Myometrial cell (primary cell): ENCODE measurements at places on chromosomes 1 and 21. TPM values are rescaled to one million over a fixed set of nuclear protein-coding genes. Genes with fewer than 3 reads are reported as not detected.

S100B gene
- total RNA-seq: not detected in 2 replicates

SLC30A2 gene
- not detected in 2 replicates for total RNA-seq

F13B gene
- not detected in 2 replicates for total RNA-seq

LMOD1 gene
- total RNA-seq: 9.8 and 11.2 TPM in 2 replicates

TP73 gene
- total RNA-seq: 0.53 TPM in 1 of 2 replicates, not detected in the other

FMOD gene
- total RNA-seq: 1.9 and 3.5 TPM in 2 replicates

OR10J1 gene
- total RNA-seq: not detected in 2 replicates

NTPCR gene
- 43.6 and 47.3 TPM in 2 replicates for total RNA-seq

SLC25A34 gene
- total RNA-seq: not detected in 2 replicates

ZZZ3 gene
- 26.2 and 34.4 TPM in 2 replicates for total RNA-seq

NCF2 gene
- not detected in 2 replicates for total RNA-seq

LDLRAD1 gene
- total RNA-seq: not detected in 2 replicates

DEPDC1 gene
- 22.5 and 24.8 TPM in 2 replicates for total RNA-seq

PIGK gene
- 35.8 and 41.5 TPM in 2 replicates for total RNA-seq

TEDDM1 gene
- total RNA-seq: not detected in 2 replicates

PLPP3 gene
- 4.8 and 4.9 TPM in 2 replicates for total RNA-seq

KRTAP10-8 gene
- not detected in 2 replicates for total RNA-seq

GUCA2A gene
- total RNA-seq: not detected in 2 replicates

CFHR5 gene
- total RNA-seq: not detected in 2 replicates
